ENCODE measurements at places on chromosomes 3 and 15.

- no peak for DNase-seq
These were observed 35.3 kb downstream of the KCNH8 start for GRCh38 chr3:19183584-19183983.

- no peak for DNase-seq
These were observed at the start of gene LINGO1 for GRCh38 chr15:77632534-77633133. Gene LINGO1 (minus strand): TSS chr15:77632912. CDS start chr15:77632315, 597 bp downstream.

GRCh38 chr3:43959498-43960447, 269.0 kb downstream of the ABHD5 start:
- DNase-seq = no peak

GRCh38 chr3:150365132-150365604, 42.9 kb upstream of the TSC22D2 start:
- DNase-seq = no peak

DNA sequence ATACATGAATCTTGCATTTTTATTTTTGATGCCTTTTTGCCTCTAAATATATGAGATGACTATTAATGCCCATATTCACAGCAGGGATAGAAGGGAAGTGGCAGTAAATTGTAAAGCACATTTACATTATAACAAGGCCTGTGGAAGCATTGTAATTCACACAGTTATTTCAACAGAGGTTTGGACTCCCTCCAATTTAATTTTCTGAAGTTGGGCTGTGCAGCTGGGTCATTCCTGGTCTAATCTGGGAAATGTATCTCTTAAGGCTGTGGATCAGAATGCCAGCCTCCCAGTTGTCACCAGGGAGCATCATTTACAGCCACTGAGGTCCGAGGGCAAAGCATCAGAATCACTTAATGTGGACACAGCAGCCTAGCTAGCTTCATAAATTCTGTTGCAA, 434.5 kb downstream of the MFSD1 start:
- DNase-seq = no peak

GRCh38 chr3:29267226-29267625, 13.6 kb upstream of the RBMS3 start:
- no peak for DNase-seq
